Ovary (tissue), 10 donors: ENCODE measurements at places on chromosomes 7 and 10. TPM values are rescaled to one million over a fixed set of nuclear protein-coding genes. Genes with fewer than 3 reads are reported as not detected.

DNA sequence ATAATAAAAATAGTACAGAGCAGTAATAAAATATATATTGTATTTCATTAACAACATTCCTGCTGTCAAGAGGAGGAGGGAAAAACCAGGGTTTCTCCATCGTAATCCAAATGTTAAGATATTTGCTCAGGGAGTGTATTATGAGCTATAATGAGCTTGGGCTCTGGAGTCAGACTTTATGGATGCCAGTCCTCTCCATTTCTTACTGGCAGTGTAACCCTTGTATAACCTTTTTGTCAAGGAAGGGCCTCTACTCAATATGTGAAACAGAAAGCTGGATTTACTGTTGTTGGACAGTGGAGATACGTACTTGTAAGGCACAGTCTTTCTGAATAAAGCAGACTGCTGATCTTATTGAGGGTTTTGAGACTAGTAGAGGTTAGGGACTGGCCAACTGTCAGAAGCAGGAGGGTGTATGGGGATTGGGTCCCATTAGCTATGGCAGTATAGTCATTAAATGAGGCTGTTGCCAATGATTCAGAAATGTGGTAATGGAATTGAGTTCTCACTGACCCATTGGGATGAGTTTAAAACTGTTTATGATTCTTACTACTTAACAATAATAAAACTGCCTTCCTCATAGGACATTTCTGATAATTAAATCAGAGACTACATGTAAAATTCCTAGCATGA lies 56.5 kb downstream of the ZNF277 start:
- peaks cover 3% of the 10 kb centered on the region for H3K4me1 ChIP-seq
- DNase-seq = no peak

DNA sequence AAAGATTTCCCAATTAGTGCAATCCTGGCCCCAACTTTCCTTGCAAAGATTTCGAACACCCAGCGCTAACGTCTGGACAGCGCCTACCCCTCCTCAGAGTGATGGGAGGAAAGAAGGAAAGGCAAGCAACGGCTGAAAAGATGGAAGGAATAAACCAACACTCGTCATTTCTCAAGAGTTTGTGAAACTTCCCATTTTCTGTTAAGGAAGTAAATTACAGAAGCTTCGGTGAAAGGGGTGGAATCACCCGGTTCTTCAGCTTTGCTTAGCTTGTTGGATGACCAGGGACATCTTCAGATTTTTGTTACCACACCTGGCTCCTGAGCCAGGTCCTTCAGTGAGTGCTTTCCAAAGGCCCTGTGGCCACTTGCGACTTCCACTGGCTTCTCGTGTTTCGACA lies 313.1 kb downstream of the SKIDA1 start:
- no peak overlapping the region for H3K4me3 ChIP-seq
- DNase-seq = no peak
- no peaks in the 10 kb centered on the region for H3K27me3 ChIP-seq
- H3K36me3 ChIP-seq = no peaks in the 10 kb centered on the region
- no peaks in the 10 kb centered on the region for H3K4me1 ChIP-seq
- no peak overlapping the region for H3K27ac ChIP-seq

OR2A12 gene
- not detected for total RNA-seq

DNA sequence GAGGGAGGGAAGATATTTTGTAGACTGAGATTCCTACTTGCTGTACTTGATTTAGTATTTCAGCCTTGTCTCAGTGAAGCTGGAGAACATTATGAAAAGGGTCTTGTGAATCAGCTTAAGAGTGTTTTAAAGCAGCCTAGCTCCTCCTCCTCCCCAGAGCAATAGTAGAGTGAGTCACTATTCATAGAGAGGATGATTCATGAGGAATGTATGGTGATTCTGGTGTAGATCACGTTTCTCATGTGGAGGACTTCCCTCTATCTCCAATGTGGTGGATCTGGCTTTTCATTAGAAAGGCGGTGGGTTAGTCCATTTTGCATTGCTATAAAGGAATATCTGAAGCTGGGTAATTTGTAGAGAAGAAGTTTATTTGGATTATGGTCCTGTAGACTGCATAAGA lies 340.1 kb upstream of the CHRM2 start:
- H3K27ac ChIP-seq = no peak overlapping the region
- no peaks in the 10 kb centered on the region for H3K36me3 ChIP-seq
- no peaks in the 10 kb centered on the region for H3K27me3 ChIP-seq
- H3K4me1 ChIP-seq = no peaks in the 10 kb centered on the region

ATOH7 gene
- not detected for total RNA-seq

GPR15LG gene
- not detected for total RNA-seq

- H3K4me3 ChIP-seq = no peak overlapping the region
- no peaks in the 10 kb centered on the region for H3K36me3 ChIP-seq
- DNase-seq = no peak
- no peaks in the 10 kb centered on the region for H3K4me1 ChIP-seq
- H3K27ac ChIP-seq = no peak overlapping the region
Observed at GRCh38 chr7:129401228-129401966, 32.8 kb upstream of the STRIP2 start.

SLC16A9 gene
- total RNA-seq = 35.4 TPM

DNA sequence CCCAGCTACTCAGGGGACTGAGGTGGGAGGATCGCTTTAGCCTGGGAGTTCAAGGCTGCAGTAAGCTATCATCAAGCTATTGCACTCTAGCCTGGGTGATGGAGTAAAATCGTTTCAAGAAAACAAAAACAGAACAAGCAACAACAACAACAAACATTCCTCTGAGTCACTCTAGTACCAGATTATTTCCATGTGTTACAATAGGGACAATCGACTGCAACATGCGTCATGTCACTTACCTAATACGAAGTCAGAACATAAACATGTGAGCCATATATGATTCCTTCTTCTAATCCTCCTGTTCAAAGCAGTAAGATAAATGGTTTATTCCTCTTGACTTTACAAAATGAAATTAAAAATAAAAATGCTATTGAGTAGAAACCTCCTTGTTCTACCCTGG lies 57.3 kb downstream of the ZNF438 start:
- no peak overlapping the region for H3K4me3 ChIP-seq
- H3K27me3 ChIP-seq = no peaks in the 10 kb centered on the region
- no peaks in the 10 kb centered on the region for H3K36me3 ChIP-seq
